ENCODE measurements at places on chromosomes 1 and 21.

- no peak for DNase-seq
Observed at GRCh38 chr1:168949672-168950071, 156.8 kb upstream of the ATP1B1 start.

- no peak for DNase-seq
Observed at GRCh38 chr1:86119214-86119764, 37.3 kb downstream of the COL24A1 start.

GRCh38 chr1:156559797-156560385 is 12.5 kb downstream of the IQGAP3 start:
- no peak for DNase-seq

DNA sequence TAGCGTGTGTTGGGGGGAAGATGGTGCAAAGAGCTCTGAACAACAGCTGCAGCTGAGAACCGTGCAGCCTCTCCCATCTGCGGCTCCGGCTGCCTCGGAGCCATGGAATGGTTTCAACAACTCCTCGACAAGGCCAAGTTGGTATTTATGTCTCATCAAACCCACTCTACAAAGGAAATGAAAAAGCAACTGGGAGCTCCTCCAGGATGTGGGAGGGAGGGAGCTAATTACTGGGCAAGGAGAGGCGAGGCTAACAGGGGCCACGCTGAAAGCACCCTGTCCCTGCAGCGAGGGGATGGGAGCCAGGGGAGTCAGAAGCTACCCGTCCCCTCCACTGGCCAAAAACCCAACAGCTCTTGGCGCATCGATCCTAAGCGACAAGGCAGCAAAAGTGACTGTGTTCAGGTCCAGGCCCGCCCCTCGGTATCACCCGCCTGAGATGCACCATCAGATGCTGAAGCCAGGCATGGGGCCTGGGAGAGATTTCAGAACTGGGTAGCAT is 63.1 kb downstream of the ACOT7 start:
- no peak for DNase-seq

DNA sequence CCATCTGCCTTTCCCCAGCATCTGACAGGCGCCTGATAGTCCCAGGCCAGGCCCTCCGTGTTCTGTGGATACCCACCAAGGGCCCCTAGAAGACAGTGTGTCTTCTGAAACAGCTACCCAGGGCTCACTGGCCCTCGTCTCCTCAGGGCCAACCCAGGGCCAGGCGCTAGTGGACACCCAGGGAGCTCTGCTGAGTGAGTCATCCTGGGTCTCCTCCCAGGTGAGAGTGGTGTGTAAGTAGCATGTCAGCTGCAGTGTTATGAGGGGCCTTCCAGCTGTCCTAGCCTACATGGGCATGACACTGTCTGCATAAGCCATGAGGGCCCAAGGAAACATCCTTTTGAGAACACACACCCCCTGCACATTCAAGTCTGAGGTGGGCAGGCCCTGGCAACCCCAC is 36.7 kb downstream of the CHD5 start:
- DNase-seq, result no peak

DNA sequence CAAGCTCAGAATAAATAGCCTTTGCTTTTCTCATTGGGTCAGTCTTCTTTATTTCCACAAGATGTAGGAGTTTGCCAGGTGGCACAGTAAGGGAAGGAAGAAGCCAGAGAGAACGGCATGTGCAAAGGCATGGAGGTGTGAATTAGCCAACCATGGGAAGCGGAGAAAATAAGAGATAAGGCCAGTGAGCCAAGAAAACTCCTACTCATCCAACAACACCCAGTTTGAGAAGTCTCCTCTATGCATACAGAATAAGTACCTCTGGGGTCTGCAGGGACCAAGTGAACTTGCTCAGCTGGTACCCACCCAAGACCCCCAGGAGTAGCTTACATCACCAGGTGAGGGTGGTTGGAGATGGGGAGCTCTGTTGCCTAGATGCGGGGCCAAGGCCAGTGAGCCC is 66.7 kb downstream of the TAS1R2 start:
- DNase-seq, result no peak

DNA sequence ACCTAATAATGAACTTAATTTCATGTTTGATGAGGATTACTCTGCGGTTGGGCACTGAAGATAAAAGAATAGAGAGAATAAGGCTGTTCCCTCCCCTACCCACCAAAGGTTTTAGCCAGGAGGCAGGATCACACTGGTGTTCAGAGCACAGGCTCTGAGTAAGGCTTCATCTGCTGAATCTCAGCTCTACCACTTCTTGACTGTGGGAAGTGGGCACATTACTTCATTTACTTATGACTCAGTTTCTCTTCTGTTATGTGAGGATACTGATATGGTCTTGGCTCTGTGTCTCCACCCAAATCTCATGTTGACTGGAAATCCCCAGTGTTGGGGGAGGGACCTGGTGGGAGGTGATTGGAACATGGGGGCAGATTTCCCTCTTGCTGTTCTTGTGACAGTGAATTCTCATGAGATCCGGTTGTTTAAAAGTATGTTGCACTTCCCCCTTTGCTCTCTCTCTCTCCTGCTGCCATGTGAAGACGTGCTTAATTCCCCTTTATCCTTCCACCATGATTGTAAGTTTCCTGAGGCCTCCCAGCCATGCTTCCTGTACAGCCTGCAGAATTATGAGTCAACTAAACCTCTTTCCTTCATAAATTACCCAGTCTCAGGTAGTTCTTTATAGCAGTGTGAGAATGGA is 79.7 kb downstream of the SMYD2 start:
- DNase-seq, result no peak

- no peak for DNase-seq
Observed at GRCh38 chr1:100565937-100566699, 28.2 kb downstream of the GPR88 start.

GRCh38 chr1:8822373-8823294 is 5.2 kb upstream of the RERE start:
- DNase-seq, result no peak

- no peak for DNase-seq
Observed at GRCh38 chr1:38239258-38239835, 192.8 kb upstream of the POU3F1 start.

- DNase-seq, result no peak
Observed at GRCh38 chr1:65955503-65955902, 162.8 kb downstream of the PDE4B start.

DNA sequence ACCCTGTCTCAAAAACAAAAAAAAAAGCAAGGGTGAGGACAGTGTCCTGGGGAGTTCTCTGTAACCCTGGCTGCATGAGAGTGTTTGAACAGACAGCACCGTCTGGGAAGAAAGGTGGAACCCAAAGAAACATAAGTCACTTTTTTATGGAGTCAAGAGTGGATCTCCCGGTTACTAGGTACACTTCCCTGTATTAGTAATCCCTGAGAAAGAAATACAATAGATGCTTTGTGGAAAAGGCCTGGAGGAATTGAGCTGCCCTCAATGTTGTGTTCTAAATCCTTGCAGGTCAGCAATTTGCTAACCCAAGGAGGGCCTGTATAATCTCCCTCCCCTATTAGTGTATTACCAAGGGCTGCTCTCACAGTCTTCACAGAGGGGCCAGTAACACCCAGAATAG is 16.6 kb downstream of the DEGS1 start:
- no peak for DNase-seq

- DNase-seq, result no peak
Observed at GRCh38 chr1:223531742-223532341, 133.7 kb downstream of the CAPN8 start.

DNA sequence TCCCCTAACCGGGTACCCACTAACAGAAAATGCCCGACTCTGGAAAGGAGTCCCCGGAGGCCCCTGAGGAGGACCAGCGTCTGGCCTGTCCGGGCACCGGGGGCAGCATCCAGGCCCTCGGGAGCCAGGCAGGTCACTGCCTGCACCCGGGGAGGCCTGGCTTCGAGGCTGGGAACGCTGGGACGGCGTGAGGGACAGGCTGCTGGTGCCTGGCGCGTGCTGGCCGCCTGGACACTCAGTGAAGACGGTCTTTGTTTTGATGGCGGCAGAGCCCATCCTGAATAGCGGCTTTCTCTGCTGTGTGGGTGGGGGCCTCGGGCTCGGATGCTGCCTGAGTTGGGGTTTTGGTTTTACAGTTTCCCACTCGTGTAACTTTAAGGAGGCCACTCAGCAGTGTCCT is 37.6 kb downstream of the PRKCZ start:
- no peak for DNase-seq

DNA sequence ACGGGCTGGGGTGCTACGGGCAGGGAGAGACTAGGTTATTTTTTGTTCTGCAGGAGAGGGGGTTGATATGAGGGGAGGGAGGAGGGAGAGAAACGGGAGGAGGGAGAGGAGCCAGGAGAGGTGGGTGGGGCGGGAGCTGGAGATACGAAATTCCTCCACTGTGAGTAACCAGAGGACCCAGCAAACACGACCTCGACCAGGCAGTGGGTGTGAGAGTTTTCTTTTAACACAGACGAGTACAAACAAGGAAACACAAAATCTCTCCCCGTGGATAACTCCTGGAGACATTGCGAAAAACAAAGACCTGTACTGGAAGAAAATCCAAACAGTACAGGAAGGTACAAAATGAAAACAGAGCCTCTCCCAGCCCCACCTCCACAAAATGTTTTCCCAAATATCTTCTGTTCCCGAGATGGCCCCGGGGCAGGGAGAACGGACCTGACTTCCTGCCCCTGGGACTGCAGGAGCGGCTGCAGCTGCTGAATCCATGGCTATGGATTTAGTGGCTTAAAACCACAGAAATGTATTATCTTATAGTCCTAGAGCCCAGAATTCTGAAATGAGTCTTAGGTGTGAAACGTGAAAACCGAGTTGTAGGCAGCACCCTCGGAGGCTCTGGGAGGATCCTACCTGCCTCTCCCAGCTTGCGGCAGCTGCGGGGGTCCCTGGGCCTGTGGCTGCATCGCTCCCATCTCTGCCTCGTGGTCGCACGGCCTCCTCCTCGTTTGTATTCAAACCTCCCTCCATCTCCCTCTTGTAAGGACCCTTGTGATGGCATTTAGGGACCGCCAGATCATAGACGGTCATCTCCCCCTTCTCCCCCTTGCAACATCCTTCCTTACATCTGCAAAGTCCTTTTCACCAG is 82.2 kb downstream of the RIPK4 start:
- DNase-seq, result no peak

DNA sequence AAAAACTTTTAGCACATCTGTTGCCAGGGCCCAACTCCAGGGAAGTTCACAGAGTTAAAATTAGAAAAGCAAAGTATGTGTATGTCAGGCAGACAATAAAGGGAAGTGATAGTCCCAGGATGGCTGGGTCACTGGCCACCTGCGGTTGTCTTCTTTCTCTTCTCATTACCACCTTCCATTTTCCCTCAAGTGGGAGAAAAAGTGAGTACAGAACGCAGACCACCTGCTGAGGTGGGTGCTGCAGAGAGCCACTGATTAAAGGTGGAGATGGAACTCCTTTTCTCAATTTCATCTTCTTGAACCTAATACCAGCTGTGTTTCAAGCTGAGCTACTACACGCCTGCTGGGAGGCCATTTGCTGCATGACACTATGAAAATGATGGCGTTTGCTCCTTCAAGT is 88.8 kb upstream of the PDE4B start:
- DNase-seq, result no peak

- no peak for DNase-seq
Observed at GRCh38 chr1:21143138-21143537, 33.6 kb downstream of the EIF4G3 start.

- no peak for DNase-seq
Observed at GRCh38 chr1:240394353-240394752, 217.6 kb downstream of the GREM2 start.

- DNase-seq, result no peak
Observed at GRCh38 chr1:150566589-150567340, 12.6 kb downstream of the MCL1 start.

DNA sequence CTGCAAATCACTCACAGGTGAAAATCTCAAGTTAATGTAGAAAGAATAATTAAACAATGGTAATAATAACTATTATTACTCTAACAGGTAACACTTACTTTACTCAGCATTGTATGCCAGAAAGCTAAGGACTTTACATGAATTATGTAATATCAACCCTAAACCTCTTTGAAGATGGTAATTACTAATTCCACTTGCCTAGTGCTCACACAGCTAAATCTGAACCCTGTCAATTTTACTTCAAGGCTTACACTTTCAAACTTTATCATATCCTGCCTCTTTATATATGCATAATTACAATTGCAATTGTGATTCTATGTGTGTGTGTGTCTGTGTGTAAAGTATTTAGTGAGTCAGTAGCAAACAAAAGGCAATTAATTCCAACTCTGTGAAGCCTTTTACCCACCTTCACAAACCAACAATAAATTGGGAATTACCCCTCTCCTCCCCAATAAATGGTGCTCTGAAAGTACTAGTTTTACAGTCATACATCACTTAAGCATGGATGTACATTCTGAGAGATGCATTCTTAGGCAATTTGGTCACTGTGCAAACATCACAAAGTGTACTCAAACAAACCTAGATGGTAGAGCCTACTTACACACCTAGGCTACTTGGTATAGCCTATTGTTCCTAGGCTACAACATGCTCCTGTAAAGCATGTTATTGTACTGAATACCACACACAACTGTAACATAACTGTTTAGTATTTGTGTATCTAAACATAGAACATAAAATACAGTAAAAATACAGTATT is 5.9 kb downstream of the ZNF644 start:
- DNase-seq, result no peak

DNA sequence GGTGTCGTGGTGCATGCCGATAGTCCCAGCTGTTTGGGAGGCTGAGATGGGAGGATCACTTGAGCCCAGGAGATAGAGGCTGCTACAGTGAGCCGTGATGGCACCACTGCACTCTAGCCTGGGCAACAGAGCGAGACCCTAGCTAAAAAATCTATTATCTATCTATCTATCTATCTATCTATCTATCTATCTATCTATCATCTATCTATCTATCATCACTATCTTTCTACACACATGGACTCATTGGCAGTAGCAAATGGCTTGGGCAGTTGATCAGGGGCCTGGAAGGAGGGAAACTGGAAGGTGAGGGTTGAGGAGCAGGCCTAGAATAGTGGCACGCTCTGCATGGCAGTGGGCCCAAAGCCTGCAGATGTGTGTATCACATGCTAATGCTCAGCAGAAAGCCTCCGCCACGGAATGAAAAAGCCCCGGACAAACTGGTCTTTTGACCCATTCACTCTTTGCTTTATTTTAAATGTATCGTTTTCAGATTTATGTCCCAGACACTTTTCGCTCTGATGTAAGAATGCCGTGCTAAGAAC is 7.3 kb upstream of the HUNK start:
- no peak for DNase-seq

DNA sequence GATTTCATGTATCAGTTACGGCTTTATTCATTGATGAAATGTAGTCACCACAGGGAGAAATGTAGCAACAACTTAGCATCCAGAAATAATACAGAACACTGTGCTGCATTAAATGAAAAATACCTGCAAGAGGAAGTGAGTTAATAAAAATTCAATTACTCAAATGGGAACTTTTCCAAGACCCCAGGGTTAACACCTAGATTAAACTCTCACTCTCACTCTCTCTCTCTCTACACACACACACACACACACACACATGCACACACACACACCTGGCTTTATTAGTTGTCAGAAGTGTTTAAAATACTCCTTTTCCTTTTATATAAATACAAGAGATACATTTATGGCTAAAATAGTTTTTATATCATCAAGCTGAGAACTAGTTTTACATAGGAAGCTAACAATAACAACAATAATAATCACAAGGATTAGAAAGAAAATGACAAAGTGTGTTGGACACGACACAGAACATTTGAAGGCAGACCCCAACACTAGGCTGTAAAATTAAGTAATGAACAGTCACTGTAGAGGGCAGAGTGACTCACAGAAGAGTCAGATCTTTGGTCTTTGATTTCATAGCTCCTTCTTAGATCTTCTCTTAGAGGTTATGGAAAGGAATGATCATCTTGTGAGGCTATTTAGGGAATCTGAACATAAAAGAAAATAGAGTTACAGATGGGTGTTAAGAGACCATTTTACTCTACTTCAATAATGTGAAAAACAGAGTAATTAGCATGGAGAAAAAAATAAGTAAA is 1266.0 kb upstream of the ADGRL2 start:
- no peak for DNase-seq

Measured in stimulated activated naive B cell treated with anti-CD40 and anti-IgM and Interleukin-4, amounts not matched to agents 10 μg/mL and 1 μg/mL and 100 μg/mL, for 72 hours (primary cell).